ENCODE measurements at places on chromosomes 16 and 17. TPM values are rescaled to one million over a fixed set of nuclear protein-coding genes. Genes with fewer than 3 reads are reported as not detected.

GRCh38 chr17:28313841-28314240, 5.2 kb upstream of the TMEM97 start:
- H3K4me3 ChIP-seq = no peak overlapping the region
- H3K27ac ChIP-seq = no peak overlapping the region
- H3K27me3 ChIP-seq = no peaks in the 10 kb centered on the region
- H3K4me1 ChIP-seq = peaks cover 12% of the 10 kb centered on the region
- no peak for DNase-seq

DNA sequence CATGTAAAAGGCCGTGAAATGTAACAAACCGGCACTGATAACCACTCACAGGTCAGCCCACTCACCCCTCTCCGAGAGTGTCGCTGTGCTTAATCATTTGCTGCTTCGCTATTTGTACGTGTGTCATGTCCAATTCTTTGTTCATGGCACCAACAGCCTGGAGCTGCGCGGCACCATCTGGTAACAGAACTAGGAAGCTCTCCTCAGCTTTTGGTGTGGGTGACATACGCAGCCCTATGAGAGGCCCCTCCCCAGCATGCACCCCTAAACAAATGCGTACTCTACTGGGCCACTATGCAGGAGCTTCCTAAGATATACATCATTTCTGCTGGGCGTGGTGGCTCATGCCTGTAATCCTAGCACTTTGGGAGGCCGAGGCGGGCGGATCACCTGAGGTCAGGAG, 2.3 kb upstream of the PECAM1 start:
- H3K4me1 ChIP-seq = peaks cover 5% of the 10 kb centered on the region
- no peak for DNase-seq
- H3K4me3 ChIP-seq = no peak overlapping the region
- H3K27ac ChIP-seq = no peak overlapping the region

DNA sequence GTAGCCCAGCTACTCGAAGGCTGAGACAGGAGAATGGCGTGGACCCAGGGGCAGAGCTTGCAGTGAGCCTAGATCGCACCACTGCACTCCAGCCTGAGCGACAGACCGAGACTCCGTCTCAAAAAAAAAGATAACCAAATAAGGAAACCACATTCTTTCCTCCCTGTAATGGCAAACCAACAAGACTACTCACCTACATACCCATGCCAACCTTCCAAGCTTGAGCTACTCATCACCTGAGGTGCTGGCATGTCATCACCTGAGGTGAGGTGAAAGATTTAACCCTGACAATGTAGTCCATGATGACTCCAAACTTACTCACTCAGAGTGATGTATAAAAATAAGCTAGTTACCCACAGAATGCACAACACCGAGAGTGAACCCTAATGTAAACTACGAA, 85.2 kb downstream of the SMG6 start:
- DNase-seq = no peak
- H3K27ac ChIP-seq = no peak overlapping the region
- peaks cover 16% of the 10 kb centered on the region for H3K36me3 ChIP-seq
- H3K27me3 ChIP-seq = no peaks in the 10 kb centered on the region

GRCh38 chr16:71242036-71242435, 11.5 kb upstream of the HYDIN start:
- DNase-seq = no peak
- H3K27me3 ChIP-seq = no peaks in the 10 kb centered on the region
- H3K4me1 ChIP-seq = no peaks in the 10 kb centered on the region
- no peaks in the 10 kb centered on the region for H3K36me3 ChIP-seq

DNA sequence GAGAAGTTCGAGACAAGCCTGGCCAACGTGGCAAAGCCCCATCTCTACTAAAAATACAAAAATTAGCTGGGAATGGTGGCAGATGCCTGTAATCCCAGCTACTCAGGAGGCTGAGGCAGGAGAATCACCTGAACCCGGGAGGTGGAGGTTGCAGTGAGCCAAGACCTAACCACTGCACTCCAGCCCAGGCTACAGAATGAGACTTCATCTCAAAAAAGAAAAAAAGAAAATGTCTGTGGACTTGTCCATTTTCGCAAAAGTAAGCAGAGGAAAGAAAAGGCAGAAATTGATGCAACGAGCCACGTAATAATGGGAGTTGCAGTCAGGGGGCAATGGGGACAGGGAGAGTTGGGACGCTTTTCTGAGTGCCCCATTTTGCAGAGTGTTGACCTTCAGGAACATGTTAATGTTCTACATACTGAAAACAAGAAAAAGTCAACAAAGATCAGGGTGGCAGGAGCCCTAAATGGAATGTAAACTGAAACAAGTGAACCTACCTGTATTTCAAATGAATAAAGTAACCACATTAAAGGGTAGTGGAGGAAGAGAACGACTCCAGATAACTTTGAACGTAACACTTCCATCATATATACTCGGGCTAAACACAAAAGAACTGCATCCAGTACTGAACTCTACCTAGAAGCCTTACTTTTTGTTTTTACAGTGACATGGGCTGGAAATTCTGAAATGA, 76.4 kb downstream of the CNGB1 start:
- DNase-seq = no peak
- H3K4me1 ChIP-seq = peaks cover 29% of the 10 kb centered on the region
- peaks cover 30% of the 10 kb centered on the region for H3K27me3 ChIP-seq

AOC2 gene
- total RNA-seq = 3.4 TPM

DNA sequence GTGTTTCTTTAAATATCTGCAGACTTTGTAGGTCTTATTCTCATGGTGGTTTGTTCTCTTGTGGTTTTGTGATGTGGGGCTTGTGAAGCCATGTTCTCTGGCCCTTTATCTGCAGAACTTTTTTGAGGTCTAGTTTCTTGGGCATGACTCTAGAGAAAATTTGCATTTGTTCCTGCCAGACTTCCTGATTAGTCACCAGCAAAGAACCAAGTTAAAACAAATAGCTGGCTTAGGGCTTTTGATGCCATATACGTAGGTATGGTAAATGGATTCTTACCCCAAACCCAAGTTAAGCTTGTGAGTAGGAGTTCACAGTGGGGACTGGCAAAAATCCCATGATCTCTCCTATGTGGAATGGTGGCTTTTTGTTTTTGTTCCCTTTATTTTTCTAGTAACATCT, 68.7 kb upstream of the IRX3 start:
- DNase-seq = no peak
- peaks cover 3% of the 10 kb centered on the region for H3K4me1 ChIP-seq
- no peak overlapping the region for H3K27ac ChIP-seq
- H3K36me3 ChIP-seq = no peaks in the 10 kb centered on the region
- peaks cover 13% of the 10 kb centered on the region for H3K27me3 ChIP-seq

SULT1A4 gene
- total RNA-seq = 3.5 TPM

- H3K27ac ChIP-seq = no peak overlapping the region
- no peak for DNase-seq
- H3K36me3 ChIP-seq = no peaks in the 10 kb centered on the region
- no peak overlapping the region for H3K4me3 ChIP-seq
- H3K4me1 ChIP-seq = peaks cover 13% of the 10 kb centered on the region
Measured at GRCh38 chr17:65774787-65775186, 213.3 kb upstream of the AXIN2 start.

DNA sequence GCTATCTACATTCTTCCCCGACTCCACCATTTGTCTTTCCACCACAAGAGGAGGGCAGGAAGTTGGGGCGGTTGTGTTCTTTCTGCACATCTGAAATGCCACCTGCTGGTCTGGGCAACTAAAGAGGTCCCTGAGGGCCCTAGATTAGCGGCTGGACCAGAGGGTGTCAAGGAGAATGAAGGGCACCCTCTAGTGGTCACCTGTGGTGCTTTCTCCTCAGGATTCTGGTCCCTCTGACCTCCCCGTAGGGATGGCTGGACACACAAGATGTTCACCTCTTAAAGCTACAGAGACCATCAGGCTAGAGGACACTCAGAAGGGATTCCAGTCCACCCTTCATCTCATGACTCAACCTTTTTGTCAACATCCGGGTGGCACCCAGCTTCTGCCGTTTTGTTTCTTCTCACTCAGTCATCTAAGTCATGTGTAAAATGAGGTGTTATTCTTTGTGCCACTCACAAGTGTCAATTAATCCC, 2.9 kb upstream of the SCIMP start:
- H3K4me3 ChIP-seq = no peak overlapping the region
- no peaks in the 10 kb centered on the region for H3K4me1 ChIP-seq
- H3K27ac ChIP-seq = no peak overlapping the region
- H3K36me3 ChIP-seq = peaks cover 3% of the 10 kb centered on the region
- no peak for DNase-seq

SOCS1 gene
- total RNA-seq = 14.5 TPM

SLFN13 gene
- 14.3 TPM for total RNA-seq

GRCh38 chr17:27560668-27561067, 70.3 kb upstream of the LGALS9 start:
- no peak overlapping the region for H3K4me3 ChIP-seq
- no peaks in the 10 kb centered on the region for H3K27me3 ChIP-seq
- H3K36me3 ChIP-seq = peaks cover 8% of the 10 kb centered on the region
- peak overlapping the region; percentile 51 for H3K27ac ChIP-seq
- peaks cover 23% of the 10 kb centered on the region for H3K4me1 ChIP-seq

DNA sequence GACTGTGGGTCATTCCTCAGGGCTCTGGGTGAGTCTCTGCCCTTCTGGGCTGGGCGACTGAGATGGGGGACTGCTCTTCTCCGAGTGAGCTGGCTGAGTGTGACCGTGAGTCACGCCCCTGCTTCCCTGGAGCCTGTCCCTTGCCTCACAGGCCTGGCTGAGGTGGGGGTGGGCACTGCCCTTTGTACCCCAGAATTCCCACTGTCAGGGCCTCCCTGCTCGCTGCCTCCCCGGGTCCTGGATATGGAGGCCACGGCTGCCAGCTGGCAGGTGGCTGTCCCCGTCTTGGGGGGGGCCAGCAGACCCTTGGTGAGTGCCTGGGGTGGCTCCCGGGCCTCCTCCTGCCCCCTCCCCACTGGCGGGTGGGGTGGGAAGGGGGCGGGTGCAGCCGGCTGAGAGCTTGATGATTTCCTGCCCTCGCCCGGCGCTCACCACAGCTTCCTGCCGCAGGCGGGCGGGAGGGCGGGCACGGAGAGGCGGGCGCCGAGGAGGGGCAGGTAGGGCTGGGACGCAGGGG, at the start of gene LAT:
Gene LAT, plus strand, starts transcription at position 434 of the 517 bp plus-strand sequence. CDS start 366 bp downstream, outside the sequence.
- H3K27me3 ChIP-seq = no peaks in the 10 kb centered on the region
- no peak within 1 kb of the TSS for H3K27ac ChIP-seq
- no peak for DNase-seq

DNA sequence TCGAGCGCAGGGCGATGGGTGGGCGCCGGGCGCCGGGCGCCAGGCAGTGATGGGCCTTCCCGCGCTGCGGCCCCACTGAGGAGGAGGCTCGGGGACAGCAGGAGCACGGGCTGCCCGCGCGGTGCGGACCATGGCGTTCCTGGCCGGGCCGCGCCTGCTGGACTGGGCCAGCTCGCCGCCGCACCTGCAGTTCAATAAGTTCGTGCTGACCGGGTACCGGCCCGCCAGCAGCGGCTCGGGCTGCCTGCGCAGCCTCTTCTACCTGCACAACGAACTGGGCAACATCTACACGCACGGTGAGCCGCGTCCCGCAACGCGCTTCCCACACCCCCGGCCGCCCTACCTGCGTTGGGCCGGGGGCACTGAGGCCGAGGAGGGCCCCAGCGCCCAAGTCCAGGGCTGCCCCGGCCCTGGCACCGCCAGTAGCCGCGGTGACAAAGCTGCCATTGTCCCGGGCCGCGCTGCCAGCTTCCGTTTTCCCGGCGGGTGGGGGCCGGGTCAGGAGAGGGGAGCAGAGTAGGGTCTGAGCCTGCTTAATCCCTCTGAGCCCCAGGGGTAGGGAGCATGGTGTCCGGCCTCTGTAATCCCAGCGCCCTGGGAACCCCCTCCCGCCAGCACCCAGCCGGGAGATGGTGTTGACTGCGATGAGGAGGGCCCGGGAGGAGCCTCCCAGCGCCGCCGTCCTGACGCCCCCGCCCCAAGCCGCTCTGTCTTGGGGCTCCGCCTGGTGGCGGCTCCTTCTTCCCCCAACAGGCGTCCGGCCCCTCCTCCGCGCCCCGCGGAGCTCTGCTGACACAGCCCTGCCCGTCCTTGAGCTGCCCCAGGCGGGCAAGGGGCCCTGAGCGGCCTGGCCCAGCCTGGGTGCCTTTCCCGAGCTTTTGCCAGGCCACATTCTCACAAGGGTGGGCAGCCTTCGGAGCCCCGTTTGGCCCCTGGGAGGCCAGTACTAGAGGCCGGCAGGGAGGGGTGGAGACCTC, 685 bp downstream of the PAQR4 start:
- peaks cover 3% of the 10 kb centered on the region for H3K36me3 ChIP-seq
- peaks cover 13% of the 10 kb centered on the region for H3K4me1 ChIP-seq
- H3K27me3 ChIP-seq = peaks cover 4% of the 10 kb centered on the region
- peak overlapping the region; percentile 79 for H3K4me3 ChIP-seq
- DNase-seq = no peak

DNA sequence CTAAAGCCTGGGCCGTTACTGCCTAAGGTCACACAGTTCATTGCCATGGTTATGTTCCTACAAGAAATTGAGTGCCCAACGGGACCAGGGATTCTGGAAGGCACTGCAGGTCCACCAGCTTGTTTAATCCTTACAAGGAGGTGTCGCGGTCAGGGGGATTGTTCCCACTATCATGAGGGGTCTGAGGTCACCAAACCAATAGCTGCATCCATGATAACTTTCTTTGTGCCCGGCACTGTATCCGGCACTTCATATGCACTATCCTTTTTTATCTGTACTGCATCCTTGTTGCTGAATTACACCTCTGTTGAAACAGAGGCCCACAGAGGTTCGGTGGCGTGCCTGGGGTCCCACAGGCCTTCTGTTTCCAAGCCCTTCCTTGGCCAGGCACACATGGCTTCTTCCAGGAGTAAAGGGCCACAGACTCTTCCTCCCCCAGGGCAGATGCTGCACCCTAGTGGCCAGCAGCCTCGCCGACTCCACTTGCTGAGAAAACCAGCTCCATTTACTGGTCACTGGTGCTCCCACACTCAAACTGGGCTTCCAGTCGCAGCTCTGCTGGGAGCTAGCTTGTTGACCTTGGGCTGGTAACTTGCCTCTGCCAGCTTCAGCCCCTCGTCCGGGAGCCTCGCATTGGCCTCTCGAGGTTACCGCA, 82.0 kb upstream of the PLCG2 start:
- peaks cover 20% of the 10 kb centered on the region for H3K36me3 ChIP-seq
- DNase-seq = no peak
- H3K4me3 ChIP-seq = no peak overlapping the region
- peaks cover 11% of the 10 kb centered on the region for H3K4me1 ChIP-seq
- H3K27me3 ChIP-seq = no peaks in the 10 kb centered on the region

DNA sequence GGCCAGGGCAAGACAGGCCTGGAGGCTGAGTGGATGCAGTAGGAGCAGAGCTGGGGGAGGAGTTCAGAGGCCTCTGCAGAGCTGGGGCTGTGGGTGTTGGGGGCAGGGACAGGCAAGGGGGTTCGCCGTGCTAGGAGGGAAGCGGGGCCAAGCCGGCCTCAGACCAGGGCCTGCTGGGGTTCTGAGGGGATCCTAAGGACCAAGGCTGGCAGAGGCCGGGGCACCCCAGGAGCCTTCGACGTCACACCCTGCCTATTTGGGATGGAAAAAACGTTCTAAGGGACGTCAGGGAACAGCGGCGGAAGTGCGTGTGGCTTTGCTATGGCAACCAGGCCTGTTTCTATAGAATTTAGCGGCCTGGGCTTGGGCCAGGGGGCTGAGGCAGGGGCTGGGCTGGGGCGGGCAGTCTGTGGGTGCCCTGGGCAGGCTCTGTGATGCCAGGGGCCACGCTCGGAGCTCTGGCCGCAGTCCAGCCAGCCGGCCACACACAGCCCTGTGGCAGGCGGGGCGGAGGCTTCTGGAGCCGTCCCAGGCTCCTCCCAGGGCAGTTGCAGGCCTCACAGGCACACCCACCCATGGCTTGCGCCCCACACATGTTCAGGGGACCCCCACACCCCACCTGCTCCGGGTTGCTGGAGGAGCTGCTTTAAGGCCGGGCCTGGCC, 3.7 kb downstream of the TRAF7 start:
- H3K36me3 ChIP-seq = peaks cover 4% of the 10 kb centered on the region
- peak overlapping the region; percentile 22 for H3K4me3 ChIP-seq
- DNase-seq = no peak
- H3K4me1 ChIP-seq = peaks cover 15% of the 10 kb centered on the region
- H3K27me3 ChIP-seq = peaks cover 3% of the 10 kb centered on the region
- no peak overlapping the region for H3K27ac ChIP-seq

HS3ST6 gene
- 1.3 TPM for total RNA-seq

All from type B pancreatic cell (in vitro differentiated cells).